Amniotic stem cell (primary cell): ENCODE measurements at places on chromosomes 7 and 10.

DNA sequence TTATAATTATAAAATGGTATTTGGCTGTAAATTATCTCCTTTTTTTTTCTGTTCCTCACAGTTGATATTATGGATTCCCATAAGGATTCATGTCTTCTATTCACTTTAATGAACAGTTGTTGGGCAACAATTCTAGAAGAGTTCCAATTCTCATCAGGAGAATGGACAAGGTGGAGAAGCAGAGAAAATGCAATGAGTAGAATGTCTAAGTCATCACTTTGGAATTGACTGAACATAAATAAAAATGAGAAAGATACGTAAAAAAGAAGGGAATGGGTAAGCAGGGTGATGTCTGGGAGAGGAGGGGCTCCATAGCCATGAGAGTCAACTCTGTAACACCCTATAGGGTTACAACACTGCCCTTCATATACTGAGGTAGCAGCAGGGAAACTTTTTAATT lies 1.8 kb upstream of the CAV2 start:
- no peak for DNase-seq

GRCh38 chr10:110160081-110160480 lies 47.3 kb upstream of the MXI1 start:
- DNase-seq, result no peak

DNA sequence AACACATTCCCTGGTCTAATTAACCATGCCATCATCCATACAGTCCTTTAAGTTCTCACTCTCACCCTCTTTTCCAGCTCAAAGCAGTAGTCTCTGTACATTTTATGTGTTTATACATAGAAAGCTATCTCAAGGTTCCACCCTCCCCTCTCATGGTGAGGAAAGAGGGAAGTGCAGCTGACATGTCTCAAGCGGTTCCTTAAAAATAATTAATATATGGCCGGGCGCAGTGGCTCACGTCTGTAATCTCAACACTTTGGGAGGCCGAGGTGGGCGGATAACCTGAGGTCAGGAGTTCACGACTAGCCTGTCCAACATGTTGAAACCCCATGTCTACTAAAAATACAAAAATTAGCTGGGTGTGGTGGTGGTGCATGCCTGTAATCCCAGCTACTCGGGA lies 36.7 kb downstream of the ZC3HAV1 start:
- DNase-seq, result no peak

GRCh38 chr10:21980691-21981090 lies 22.8 kb downstream of the DNAJC1 start:
- no peak for DNase-seq

GRCh38 chr10:58577437-58577777 lies 64.7 kb downstream of the BICC1 start:
- no peak for DNase-seq

- DNase-seq, result no peak
Observed at GRCh38 chr10:49410365-49411074, 14.6 kb upstream of the DRGX start.

- DNase-seq, result no peak
Observed at GRCh38 chr10:71736570-71736952, 17.0 kb upstream of the C10orf105 start.

GRCh38 chr10:86940677-86941076 lies 16.7 kb downstream of the MMRN2 start:
- DNase-seq, result no peak

GRCh38 chr7:158588878-158589442 lies 1.3 kb upstream of the PTPRN2 start:
- no peak for DNase-seq

GRCh38 chr10:131568866-131569265 lies 257.3 kb upstream of the TCERG1L start:
- DNase-seq, result no peak

- no peak for DNase-seq
Observed at GRCh38 chr10:113415246-113415645, 137.6 kb upstream of the HABP2 start.

DNA sequence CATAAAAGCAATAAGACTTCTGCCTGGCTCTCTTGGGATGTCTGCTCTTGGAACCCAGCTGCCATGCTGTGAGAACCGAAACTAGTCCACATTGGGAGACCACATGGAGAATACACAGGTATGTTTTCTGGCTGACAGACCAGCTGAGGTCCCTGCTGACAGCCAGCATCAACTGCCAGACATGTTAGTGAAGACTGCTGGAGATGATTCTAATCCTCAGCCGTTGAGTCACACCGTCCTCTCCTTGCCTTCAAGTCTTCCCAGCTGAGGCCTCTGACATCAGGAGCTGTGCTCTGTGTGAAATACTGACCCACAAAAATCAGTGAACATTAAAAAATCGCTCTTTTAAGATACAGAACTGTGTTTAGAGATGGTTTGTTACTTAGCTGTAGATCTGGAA lies 36.9 kb upstream of the AGR2 start:
- no peak for DNase-seq
